ENCODE measurements at places on chromosomes 5 and 9.
A peak's percentile ranks its signal among the peaks of the same experiment; 100 is the strongest.

DNA sequence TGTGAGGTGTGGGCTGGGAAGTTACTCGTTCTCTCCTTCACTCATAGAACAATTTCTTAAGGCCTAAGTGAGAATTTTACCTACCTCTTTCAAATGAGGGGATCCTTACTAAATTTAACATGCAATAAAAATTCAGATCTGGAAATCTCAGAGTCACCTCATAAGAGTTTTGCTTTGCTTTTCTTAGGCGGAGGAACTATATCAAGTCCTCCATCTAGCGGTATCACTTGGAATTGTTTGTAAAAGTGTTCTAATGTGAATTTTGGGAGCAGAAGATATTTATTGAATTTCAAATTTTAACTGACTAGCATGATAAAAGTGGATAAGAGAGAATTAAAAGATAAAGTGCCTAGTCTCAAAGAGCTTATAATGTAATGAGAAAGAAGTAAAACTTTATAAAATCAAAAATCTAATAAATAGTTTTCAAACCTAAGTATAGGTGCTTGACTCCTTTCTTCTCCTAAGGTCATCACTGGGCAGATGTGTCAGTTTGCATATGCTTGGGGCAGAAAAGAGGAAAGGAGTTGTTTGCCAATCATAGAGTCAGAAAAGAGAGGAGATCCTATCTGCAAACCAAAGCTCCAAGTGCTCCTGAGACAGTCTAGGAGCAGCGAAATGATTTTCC, 145.7 kb upstream of the DAB2 start:
- peak; percentile 33 for DNase-seq

DNA sequence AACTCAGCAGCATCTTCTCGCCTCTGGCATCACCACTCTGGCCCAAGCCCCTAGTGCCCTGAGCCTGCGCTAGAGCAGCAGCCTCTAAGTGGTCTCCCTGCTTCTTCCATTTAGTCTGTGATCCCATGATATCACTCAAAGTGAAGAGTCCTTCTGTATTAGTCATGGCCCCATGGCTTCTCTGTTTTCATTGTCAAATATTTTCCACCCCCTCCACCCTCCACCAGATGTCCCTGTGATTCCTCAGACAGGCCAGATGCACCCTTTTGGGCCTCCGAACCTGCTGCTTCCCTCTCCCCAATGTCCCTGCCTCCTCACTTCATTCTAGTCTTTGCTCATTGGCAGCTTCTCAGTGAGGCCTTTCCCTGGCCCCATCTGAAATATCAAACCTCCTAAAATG, 299.2 kb downstream of the SPOCK1 start:
- DNase-seq = no peak

- DNase-seq = no peak
These were observed 174.0 kb upstream of the DAB2 start for GRCh38 chr5:39598661-39599248.

- no peak for DNase-seq
These were observed 52.2 kb upstream of the ANGPTL2 start for GRCh38 chr9:127174386-127175318.

DNA sequence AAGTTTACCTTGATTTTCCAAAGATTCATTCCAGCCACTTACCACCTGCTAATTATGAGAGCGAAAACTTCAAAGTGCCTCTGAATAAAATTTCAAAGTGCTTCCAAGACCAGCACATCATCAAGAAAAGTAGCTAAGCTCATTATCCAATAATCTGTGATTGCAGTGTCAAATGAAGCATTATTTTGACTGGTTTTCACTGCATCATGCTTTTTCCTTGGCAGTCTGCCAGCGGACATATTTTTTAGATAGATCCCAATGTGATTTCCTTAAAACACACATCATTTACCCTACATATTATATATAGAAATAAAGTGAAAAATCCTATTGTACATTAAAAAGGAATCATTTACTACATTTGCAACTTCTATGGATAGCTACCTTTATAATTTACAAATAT, 508.6 kb upstream of the FAM174A start:
- no peak for DNase-seq

All from hematopoietic multipotent progenitor cell (in vitro differentiated cells).